ENCODE measurements at places on chromosomes 11 and 22.

GRCh38 chr11:68149417-68149816 lies 28.2 kb upstream of the CHKA start:
- DNase-seq, result no peak

DNA sequence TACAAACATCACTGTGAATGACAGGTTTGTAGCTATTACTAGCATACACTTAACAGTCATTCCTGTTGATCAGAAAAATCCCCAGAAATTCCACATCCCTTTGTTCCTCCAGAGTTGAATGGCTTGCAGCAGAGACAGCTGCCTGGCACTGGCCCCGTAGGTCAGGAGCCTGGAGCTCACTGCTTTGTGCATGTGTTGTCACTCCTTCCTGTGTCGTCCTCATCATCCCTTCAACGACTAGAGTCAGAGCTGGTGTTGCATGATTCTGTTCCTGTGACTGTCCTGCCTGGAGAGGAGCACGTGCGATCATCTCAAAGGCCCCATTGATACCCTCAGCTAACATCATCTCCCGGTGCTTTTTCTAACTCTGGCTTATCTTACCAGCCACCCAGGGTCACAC lies 58.3 kb downstream of the LDLRAD3 start:
- DNase-seq, result no peak

GRCh38 chr11:133409799-133410198 lies 122.5 kb downstream of the OPCML start:
- DNase-seq, result no peak

DNA sequence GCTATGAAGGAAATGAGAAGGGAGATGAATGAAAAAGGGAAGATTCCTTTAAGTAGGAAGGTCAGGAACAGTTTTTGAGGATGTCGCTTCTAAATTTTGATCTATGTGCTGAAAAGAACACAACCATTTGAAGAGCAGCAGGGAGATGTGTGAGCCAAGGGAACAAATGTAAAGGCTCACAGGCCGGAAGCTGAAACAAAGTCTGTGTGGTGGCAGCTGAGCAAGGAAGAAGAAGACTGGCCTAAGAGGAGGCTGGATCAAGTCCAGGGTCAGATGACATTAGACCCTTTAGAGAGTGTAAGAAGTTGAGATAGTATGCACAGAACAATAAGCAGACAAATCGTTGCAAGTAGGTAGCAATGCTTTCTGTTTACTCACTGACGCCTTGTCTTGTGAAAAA lies 1631.4 kb upstream of the TENM4 start:
- DNase-seq, result no peak

- no peak for DNase-seq
These were observed 131.0 kb downstream of the FBXO7 start for GRCh38 chr22:32605576-32605975.

GRCh38 chr11:117928446-117929141 lies 608 bp downstream of the TMPRSS13 start:
- DNase-seq, result no peak

DNA sequence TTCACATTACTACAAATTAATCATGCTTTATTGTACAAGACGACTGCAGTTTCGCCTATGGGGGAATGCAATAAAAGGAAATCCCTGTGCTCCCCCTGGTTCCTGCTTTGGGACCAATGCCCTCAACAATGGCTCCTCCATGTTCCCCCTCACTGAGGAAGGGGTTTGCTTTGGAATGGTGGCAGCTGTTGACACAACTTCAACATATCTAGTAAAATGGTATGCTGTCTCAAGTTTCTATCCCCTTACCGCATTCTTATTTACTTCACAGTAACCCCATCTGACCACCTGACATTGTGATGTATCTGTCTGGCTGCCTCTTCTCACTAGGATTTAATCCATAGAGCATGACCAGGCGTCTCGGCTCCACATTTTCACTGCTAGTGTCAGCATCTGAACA lies 48.8 kb downstream of the PIWIL3 start:
- DNase-seq, result no peak

GRCh38 chr11:44729063-44729462 lies 2.3 kb downstream of the TSPAN18 start:
- DNase-seq, result no peak

Measured in GM03348 (cell line).